ENCODE measurements at places on chromosomes 5 and 9.

DNA sequence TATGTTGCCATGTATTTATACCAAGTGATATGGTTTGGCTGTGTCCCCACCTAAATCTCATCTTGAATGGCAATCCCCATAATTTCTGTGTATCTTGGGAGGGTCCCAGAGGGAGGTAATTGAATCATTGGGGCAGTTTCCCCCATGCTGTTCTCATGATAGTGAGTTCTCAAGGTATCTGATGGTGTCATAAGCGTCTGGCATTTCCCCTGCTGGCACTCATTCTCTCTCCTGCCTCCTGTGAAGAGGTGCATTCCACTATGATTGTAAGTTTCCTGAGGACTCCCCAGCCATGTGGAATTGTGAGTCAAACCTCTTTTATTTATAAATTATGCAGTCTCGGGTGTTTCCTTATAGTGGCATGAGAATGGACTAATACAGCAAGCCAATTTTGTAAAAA lies 140.8 kb upstream of the ADAMTSL1 start:
- DNase-seq = no peak

GRCh38 chr9:109273869-109274268 lies 47.0 kb downstream of the EPB41L4B start:
- DNase-seq = no peak

DNA sequence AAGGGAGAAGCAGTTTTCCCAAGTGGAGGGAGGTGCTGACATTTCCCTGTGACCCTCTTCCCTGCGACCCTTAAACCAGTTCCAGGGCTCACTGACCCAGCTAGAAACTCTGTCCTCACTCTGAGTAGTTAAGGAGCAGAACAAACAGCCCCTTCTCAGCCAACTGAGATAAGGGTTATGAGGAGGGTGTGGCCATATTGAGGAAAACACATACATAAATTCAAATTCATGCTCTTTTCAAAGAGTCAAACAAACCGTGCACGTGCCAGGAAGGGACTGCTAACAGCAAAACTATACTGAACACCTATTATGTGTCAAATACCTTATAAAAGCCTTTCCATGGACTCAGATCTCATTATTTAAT lies 4.9 kb upstream of the AKNA start:
- no peak for DNase-seq

DNA sequence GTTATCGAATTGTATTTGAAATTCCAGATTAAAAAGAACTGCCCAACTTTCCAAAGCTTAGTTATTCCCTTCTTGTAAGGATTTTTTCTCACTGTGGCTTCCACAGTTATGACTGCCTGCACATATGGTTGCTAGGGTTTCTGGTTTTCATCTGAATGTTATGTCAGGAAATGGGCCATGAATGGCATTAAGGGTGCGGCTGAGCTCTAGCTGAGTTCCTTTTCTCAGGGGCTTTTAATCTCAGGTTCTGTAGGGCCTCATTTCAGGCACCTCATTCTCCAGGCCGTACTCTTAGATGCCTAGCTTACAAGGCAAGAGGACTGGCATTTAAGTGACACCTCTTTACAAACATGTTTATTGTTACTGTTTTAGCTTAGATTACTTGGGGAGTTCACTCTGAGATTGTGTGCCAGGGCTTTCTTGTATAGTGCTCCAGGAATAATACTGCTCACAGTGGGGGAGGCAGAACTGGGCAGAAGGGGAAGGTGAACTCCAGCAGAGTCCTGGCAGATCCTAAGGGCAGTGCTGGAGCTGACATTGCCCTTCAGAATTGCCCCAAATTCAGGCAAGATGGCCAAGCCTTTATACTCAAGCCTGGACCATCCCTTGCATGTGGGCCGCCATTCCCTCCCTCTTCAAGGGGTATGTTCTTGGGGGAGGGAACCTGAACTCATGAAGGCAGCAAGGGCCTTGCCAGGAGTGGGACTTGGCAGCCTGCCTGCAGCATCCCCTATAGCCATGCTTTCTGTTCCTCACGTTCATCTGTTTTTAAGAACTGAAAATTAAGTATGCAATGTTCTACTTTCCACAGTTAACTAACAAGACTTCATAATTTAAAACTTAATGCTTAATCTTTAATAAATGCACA lies 111.5 kb downstream of the KDM4C start:
- DNase-seq = no peak

DNA sequence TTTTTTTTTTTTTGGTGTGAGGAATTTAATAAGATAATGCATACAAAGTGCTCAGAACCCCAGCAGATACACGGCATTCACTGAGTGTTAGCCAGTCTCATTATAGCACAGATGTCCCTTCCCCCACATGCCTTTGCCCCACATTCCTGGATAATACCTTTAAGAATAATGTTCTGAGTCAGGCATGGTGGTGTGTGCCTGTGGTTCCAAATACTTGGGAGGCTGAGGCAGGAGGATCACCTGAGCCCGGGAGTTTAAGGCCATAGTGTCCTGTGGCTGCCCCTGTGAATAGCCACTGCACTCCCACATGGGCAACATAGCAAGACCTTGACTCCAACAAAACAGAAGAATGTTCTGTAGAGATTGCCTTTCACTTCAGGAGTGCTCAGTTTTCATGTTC lies 24.2 kb upstream of the ANKRD18A start:
- DNase-seq = no peak

GRCh38 chr9:37025823-37026112 lies 8.3 kb downstream of the PAX5 start:
- no peak for DNase-seq

DNA sequence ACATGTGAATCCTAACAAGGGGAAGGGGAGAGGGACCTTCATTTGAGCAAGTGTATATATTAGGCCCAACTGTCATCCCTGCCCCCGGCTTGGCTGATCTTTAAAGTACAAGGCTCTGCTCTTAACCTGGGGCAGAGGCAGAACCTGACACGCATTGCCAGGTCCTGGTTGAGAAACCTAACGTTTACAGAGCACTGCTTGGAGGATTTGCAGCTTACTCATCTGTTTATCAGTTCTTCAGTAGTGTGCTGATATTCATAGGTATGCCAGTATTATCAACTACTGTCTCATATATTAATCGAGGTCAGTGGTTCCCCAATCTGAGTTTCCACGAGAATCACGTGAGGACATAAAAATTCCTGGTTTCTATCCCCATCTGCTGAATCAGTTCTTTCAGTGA lies 50.4 kb downstream of the ACO1 start:
- no peak for DNase-seq

DNA sequence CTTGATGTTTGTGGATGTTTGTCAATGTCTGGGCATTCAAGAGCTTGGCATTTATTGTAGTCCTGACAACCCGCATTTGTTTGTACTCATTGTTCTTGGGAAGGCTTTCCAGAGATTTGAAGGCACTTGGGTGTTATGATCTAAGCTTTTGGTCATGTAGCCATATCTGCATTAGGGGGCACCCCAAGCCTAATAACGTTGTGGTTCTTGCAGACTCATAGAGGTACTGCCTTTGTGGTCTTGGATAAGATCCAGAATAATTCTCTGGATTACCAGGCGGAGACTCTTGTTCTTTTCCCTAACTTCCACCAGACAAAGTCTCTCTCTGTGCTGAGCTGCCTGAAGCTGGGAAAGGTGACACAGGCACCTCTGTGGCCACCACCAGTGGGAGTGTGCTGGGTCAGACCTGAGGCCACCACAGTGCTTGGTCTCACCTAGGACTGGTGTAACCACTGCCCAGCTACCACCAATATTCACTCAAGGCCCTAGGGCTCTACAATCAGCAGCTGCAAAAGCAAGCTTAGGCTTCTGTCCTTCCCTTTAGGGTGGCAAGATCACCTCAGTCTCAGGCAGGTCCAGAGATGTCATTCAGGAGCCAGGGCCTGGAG lies 144.4 kb upstream of the TAS2R1 start:
- no peak for DNase-seq

DNA sequence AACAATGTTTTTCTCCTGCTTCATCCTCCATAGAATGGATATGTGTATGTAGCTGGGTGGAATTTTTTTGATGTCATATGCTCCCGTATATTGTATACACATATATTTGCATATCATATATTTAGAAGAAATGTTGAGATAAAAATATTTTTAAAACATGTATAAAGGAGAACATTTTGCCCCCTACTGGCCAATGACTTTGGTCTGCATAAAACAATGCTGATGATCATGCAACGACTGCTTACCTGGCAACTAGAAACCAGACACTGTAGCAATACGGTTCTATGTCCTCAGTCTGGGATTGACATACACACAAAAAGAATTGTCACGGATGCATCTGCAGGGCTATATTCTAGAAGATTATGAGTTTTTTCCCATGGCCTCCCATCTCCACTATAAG lies 503.6 kb downstream of the ELAVL2 start:
- no peak for DNase-seq

- no peak for DNase-seq
Observed at GRCh38 chr5:152107220-152107619, 182.6 kb upstream of the GLRA1 start.

GRCh38 chr5:79602889-79603288 lies 9.4 kb upstream of the TENT2 start:
- DNase-seq = no peak

DNA sequence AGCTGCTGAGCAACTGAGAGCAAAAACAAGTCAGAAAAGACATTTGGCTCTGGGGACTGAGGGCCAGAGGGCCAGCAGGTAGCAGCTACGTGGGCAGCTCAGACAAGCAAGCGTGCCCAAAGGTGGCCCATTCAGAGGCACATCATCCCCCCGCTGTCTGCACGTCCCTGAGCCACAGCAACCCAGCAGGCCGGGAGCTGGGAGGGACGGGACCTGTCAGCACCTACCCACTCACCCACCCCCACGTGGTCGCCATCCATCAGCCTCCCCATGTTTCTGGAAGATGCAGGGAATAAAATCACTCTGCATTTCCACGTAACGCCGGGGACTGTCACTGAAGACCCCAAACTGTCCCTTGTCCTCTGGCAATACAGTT lies 167.8 kb downstream of the COL23A1 start:
- DNase-seq = no peak

- DNase-seq = no peak
Observed at GRCh38 chr9:20437476-20437875, 184.8 kb downstream of the MLLT3 start.

DNA sequence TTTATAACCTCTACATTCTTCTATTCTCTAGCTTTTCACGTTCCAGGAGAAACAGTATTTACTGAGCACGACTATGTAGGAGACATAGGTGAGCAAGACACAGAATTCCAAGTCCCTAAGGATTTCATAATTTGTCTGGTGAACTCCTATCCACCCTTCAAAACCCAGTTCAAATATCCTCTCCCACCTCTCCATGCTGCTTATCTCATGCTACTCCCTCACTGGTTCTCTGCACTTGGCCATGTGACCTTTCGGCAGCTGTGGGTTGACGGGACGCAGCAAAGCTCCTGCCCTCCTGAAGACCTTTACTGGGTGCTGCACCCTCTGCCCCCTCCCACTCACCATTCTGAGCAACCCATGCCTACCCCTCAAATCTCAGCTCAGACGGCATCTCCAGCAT lies 173.2 kb downstream of the RGS3 start:
- DNase-seq = no peak

DNA sequence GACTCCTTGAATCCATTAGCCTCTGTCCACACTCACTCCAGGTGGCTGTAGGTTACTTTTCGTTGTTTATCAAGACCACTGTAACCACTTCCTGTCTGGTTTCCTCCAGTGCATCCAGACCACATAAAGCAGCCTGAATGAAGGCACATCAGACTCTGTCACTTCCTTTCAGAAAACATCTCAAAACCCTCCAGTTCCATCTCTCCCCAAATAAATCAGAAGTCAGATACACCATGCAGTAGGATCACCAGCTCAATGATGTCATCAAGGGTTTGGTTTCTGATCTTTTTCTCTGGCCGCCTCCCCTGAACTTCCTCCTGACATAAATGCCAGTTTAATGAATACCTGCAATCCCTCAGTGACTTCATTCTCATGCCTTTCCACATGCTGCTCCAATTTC lies 161.2 kb downstream of the ZNF462 start:
- DNase-seq = no peak

DNA sequence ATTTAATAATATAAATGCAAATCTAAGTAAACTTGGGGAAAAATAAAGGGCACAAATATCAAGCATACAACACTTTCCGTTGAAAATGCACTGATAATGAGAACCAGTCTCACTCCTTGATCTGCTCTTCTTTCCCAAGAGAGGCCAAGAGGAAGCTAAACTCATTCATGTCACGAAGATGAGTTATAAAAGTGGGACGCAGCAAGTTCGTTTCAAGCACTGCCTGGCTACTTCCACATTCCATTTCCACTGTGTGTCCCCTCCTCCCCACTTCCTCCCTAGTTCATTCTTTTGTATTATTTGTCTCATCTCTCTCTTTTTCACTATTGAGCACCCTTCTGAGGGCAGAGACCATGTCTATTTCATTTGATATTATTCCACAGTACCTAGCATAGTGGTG lies 158.1 kb downstream of the SLC24A2 start:
- no peak for DNase-seq

- DNase-seq = no peak
Observed at GRCh38 chr9:131020862-131021261, 11.9 kb downstream of the LAMC3 start.

- no peak for DNase-seq
Observed at GRCh38 chr9:13160051-13160450, 119.4 kb downstream of the MPDZ start.

DNA sequence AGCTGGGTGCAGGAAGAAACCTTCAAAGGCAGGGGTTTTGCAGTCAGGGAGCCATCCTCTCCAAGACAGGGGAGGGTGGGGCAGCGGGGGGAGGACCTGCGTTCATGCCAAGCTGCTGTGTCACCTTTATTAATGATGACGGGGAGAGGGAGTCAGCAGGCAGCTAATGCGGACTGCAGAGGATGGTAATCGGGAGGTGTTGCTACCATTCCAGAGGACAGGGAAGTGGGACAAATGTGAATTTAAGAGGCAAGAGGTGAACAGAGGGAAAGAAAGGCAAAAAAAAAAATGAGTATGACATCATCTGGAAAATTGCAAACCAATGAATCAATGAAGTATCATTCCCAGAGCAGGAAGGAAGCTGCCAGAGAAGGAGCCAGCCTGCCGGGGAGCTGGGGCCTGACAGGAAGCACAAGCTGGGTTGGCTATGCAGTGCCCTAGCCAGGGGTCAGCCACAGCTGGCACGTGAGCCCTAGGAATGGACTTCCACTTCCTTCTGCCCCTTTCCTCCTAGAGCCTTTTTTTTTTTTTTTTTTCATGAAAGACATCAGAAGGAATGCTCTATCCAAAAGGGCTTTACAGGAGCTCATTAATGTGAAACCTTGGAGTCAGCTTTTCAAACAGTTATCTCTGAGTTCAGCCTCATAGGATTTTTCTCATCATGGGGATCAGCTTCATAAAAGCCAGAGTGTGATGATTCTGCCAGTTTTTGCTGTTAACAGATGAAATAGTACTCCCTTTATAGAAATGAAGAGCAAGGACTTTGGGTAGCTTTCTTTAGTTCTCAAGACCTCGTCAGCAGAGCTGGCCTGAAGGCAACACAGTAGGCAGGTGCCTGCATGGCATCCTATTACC lies 9.2 kb downstream of the INSYN2B start:
- no peak for DNase-seq

- DNase-seq = no peak
Observed at GRCh38 chr9:93452710-93453046, 703 bp downstream of the FAM120AOS start.

GRCh38 chr9:104808035-104808614 lies 44.2 kb downstream of the NIPSNAP3B start:
- no peak for DNase-seq

- no peak for DNase-seq
Observed at GRCh38 chr5:96316487-96316886, 116.6 kb downstream of the PCSK1 start.

Measured in activated T-cell treated with anti-CD3 and anti-CD28 coated beads for 48 hours (primary cell).